ENCODE measurements at places on chromosomes 7 and 10.

- no peak for DNase-seq
Measured at GRCh38 chr10:92849234-92849525, 860 bp downstream of the EXOC6 start.

- no peak for DNase-seq
Measured at GRCh38 chr10:119051775-119052174, 22.3 kb downstream of the NANOS1 start.

DNA sequence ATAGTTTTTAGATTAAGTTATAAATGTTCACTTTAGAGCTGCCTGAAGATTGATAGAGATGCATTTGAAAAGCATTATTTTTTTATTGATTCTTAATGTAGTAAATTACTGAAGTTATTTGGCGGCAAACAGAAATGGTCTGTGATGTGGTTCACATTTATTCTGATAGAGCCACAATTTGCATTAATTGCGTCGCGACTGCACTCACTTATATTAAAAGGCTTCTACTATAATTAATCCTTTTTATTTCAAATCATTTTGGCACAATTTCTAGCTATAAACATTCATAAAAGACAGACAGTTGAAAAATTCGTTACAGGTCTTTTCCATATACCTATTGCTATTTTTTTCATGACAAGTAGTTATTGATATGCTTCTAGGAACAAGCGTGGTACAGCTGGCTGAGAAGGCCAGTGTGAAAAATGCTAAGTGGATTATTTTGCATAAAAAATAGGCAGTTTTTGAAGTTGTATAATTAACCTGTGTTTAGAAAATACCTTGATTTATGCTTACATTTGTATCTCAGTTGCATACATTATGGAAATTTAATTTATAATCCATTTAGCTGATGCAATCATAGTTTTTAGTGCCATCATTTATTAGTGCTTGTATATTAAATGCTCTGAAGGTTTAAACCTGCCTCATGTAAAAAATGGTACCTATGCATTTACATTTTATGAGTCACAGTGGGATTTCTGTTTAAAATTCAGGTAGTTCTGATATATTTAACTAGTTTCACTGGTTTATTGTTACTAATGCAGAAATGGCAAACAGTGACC is 92.1 kb upstream of the DNAJB6 start:
- no peak for DNase-seq

DNA sequence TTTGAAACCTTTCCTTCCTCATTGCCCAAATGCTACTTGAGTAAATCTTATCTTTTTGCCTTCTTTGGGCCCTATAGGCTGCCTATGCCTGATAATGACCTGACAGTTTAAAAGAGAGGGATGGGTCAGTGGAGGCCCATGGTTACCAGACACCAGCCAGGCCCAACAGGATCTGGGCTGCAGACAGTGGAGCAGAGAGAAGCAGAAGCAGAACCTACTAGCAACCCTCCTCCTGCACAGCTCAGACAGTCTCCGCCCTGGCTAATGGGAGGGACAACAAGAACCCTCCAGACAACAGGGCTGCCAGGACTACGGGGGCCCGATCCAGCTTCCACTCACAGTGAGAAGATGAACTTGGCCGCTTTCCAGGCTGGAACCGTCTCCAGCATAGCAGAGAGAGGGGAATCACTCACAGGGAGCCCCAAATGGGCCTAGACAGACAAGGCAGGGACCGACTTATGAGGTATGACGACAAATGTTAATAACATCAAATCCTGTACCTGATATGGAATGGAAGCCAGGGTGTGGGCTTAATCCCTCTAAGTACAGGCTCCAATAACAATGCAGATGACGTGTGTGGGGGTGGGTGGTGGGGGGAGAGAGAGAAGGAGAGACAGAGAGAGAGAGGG is 31.7 kb upstream of the DGKI start:
- DNase-seq: no peak

DNA sequence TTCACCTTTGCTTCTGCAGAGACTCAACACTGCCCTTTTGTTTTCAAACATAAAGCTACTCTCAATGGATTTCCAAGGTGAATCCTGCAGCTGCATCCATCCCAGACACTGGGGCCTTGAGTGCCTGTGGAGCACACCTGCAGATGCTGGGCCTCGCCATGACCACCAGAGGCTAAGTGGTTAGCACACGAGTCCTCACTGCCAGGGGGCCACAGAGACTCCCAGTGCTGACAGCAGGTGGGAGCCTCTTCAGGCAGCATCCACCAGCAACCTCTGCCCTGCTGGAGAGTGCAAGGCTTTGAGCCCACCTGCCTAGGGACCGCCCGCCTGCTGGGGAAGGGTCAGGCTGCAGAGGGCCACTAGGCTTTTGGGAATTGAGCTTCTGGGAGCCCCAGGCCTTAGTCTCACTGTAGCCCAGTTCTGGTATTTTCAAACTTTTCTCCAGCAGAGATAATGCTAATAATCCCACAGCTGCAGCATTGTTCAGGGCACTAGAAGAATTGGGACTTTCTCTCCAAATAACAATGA is 9.4 kb upstream of the HPS1 start:
- no peak for DNase-seq

DNA sequence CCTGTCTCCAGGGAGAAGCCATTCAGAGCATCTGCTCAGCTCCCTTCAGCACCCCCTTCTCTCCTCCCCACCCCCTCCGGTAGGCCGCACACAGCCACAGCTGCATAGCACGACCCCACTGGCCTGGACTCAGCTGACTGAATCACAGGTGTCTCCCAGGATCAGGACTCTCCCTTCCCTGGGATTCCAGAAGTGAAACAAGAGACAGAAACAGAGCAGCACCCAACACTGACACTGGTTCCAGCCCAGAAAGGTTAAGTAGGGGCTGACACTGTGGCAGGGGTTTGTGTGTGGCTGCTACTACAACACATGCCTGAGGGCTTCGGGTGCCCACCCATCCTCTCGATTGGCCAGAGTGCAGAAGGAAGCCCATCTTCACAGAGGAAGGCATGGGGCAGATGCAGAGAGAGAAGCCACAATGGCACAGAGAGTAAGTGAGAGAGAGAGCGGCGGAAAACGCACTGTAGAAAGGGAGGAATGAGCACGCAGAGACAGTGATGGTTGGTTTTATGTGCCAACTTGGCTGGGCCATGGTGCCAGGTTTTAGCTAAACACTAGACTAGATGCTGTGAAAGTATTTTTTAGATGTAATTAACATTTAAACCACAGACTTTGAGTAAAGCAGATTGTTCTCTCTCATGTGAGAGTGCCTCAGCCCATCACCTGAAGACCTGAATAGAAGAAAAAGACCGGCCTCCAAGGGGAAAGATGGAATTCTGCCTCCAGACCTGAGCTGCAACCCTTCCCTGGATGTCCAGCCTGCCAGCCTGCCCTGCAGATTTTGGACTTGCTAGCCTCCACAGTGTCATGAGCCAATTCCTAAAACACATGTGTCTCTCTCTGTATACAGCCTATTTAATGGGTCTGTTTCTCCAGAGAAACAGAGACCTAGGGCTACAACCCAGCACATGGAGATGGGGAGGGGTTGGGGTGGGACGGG is 107.5 kb downstream of the GRB10 start:
- no peak for DNase-seq

DNA sequence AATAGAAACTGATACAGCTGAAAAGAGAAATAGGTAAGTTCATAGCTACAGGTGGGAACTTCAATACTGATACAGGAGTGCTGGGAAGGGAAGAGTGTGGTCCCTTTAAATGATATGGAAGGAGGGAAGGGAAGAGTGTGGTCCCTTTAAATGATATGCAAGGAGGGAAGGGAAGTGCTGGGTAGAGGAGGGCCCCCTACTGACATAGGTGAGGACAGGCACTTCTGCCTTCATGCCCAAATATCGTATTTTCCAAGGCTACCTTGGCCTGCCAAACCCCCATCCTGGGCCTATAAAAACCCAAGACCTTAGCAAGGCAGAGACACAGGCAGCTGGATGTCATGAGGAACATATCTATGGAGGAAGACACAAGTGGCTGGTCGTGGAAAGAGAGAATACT is 92.3 kb downstream of the MAGI2 start:
- no peak for DNase-seq

GRCh38 chr7:118328505-118329211 is 104.2 kb downstream of the ANKRD7 start:
- no peak for DNase-seq

DNA sequence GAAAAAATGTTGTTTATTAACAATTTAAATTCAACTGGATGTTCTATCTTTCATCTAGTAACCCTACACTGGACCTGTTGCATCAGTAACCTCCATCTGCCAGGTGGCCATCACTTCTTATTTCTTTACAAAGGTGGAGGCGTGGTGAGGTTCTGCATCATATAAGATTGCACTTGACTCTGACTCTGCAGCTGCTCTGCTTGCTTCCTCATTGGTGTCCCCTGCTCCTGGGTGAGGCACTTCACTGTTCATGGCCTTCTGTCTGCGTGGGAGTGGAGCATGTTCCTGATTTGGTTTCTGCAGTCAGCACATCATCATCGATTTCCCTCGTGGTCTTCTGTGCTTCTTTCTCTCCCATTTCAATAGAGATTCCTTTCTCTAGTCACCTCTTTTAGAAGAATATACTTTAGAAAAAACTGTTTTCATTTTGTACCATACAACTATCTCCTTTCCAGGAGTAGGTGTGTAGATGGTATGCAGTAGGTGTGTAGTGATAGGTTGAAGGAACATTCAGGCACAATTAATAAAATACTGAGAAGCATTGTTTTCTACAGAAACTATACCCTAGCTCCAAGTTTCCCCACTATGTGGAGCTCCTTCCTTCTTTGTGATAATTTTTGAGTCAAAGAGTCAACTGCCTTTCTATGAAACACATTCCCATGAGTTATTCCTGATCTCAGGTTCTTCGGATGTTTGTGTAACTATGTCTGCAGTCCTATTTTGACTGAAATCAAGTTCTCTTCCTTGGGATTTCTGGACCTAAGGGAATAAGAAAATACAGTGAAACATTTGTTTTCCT is 231.7 kb upstream of the CNTNAP2 start:
- no peak for DNase-seq

DNA sequence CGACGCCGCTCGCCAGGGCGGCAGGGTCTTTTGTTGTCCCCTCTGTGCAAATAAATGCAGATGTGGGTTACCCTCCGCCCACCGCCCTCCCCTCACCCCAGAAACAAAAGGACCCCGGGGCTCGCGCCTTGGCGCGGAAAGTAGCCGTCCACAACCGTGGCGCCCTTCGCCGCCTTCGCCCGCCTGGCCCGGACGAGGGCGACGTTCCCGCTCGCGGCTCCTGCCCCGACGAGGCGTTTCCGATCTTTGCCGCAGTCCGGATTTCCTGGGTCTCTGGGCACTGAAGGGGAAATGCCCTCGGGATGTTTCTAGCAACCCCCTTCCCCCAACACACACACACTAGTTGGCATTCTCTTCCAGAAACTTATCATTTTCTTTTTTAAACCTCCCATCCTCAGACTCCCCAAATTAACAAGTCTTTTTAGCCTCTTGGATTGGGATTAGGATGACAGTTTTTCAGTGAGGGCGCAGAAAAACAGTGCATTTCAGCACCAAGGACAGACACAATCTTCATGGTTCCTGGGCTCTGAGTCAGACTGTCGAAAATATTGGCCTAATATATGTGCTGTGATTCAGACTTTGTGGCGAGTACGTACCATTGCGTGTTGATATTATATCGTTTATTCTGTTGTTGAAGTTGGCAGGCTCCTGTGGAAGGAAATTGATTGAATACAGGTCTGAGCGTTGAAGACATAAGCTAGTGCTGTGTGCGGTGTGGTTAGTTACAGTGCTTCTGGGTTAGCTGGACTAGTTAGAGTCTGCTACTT is 771 bp downstream of the PHYHIPL start:
- no peak for DNase-seq

GRCh38 chr7:77481615-77482014 is 55.5 kb upstream of the PTPN12 start:
- no peak for DNase-seq

- no peak for DNase-seq
Measured at GRCh38 chr10:4053940-4054339, 268.9 kb upstream of the KLF6 start.

DNA sequence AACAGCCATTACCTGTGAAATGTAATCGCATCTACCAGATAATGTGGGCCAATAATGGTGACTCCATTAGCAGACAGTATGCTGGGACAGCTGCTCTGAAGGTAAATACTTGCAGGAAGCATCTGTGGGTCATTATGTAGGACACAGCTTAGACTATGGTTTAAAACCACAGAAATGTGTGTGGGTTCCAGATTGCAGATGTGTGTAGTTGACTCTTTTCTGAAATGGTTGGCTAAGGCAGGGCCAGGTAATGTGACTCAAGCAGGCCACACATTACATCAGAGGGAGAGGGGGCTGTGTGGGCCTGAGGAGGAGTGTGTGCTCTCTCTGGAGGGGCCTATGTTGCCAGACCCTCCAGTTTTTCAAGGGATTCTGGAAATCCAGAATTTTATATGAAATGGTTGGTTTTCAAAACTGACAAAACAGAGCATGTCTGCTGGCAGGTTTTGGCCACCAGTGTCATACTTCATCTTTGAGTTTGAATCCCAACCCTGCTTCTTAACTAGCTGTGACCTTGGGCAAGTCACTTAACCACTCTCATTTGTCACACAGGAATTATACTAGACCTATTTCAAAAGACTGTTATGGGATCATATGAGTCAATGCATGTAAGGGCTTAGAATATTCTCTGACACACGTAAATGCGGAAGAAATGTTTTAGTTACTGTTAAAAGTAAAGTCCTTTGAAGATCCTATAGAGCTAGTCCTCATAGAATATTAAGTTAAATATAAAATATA is 64.5 kb downstream of the MCMBP start:
- DNase-seq: no peak

- DNase-seq: no peak
Measured at GRCh38 chr10:84415539-84416244, 87.3 kb downstream of the CCSER2 start.

- peak; percentile 17 for DNase-seq
Measured at GRCh38 chr7:27689591-27690164, 27.0 kb upstream of the HIBADH start.

GRCh38 chr10:266974-267425 is 131.7 kb downstream of the ZMYND11 start:
- DNase-seq: no peak

DNA sequence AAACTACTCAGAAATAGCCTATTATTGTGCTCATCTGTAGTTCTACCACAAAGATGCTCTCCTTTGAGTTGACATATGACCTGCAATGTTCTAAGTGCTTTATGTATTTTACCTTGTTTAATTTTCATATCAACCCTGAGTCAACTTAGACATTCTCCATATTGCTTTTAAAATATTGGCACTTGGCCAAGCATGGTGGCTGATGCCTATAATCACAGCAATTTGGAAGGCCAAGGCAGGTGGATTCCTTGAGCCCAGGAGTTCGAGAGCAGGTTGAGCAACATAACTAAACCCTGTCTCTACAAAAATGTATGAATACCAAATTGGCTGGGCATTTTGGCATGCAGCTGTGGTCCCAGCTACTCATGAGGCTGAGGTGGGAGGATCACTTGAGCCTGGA is 50.6 kb downstream of the PRKG1 start:
- DNase-seq: no peak
